Pancreas (tissue), 10 donors: ENCODE measurements at places on chromosomes 1 and 21. TPM values are rescaled to one million over a fixed set of nuclear protein-coding genes. Genes with fewer than 3 reads are reported as not detected.

- H3K27ac ChIP-seq, result no peak overlapping the region
- no peaks in the 10 kb centered on the region for H3K36me3 ChIP-seq
- no peak overlapping the region for H3K4me3 ChIP-seq
- no peak for DNase-seq
- H3K4me1 ChIP-seq, result no peaks in the 10 kb centered on the region
These were observed 218.0 kb downstream of the GRIK3 start for GRCh38 chr1:36816348-36816747.

DNA sequence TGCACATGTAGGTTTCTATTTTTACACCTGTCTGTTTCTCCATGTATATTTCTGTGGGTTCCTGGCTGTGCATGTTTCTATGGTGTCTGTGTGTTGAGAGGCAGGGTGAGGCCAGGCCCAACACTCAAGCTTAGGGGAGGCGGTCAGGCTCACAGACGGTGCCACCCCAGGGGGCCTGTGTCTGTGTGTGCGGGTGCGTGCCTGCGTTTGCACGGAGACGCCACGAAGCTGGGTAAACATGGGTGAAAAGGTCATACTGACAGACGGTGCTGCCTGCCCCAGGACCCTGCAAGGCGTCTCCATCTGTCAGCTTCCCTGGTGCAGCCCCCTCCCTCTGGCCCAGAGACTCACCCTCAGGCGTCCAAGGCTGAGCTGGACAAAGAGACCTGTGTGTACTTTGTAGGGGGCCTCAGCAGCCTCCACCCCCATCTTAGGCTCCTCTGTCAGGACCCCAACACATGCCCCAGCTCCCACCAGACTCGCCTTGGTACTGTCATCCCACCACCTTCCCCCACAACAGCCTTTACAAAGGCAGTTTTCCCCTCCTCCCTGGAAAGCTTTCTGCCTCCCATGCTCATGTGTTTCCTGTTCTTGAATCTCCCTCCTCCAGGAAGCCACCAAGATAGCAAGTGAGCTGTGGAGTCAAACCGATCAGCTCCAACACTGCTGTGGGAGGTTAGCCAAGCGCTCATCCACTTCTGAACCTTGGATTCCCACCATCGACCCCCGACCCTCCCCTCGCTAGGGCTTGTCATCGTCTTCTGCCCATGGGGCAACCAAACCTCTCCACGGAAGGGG lies 34.1 kb downstream of the PTPRF start:
- H3K27ac ChIP-seq, result no peak overlapping the region
- H3K4me1 ChIP-seq, result peaks cover 14% of the 10 kb centered on the region
- H3K27me3 ChIP-seq, result no peaks in the 10 kb centered on the region
- no peak for DNase-seq
- no peaks in the 10 kb centered on the region for H3K36me3 ChIP-seq
- H3K4me3 ChIP-seq, result peak overlapping the region; percentile 49

GRCh38 chr1:224175617-224176016 lies 7.4 kb upstream of the DEGS1 start:
- H3K4me1 ChIP-seq, result no peaks in the 10 kb centered on the region
- DNase-seq, result no peak
- H3K27me3 ChIP-seq, result no peaks in the 10 kb centered on the region
- no peaks in the 10 kb centered on the region for H3K36me3 ChIP-seq
- no peak overlapping the region for H3K4me3 ChIP-seq

DNA sequence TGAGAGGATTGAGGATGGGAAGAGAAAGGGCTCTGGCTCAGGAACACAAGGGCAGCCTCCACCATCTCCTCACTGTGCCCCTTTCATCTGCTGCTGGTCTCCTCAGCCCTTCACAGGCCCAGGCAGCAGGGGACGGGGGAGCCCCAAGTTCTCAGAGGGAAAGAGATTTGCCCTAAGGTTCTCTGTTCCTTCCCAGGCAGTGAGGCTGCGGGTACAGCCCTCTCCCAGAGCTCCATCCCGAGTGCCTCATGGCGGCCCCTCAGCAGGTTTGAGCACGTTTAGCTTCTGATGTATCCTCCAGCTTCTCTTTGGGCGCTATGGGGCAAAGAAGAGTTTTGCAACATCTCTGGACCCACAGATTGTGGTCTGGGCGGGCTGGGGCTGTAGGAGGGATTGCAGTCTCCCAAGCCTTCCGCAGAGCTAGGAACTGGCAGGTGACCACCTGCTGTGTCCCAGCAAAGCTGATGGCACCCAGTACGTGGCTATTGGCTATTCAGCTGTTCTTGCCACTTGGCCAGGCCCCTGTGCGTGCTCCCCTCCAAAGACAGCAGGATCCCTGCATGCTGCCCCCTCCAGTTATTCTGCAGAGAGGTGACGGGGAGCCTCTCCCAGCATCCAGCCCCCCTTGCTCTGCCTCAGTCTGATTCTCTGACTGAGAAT lies 10.1 kb downstream of the DISP3 start:
- no peak overlapping the region for H3K27ac ChIP-seq
- DNase-seq, result no peak
- no peaks in the 10 kb centered on the region for H3K27me3 ChIP-seq
- H3K4me3 ChIP-seq, result no peak overlapping the region

The FAM177B gene
- not detected for total RNA-seq

The MCOLN2 gene
- total RNA-seq, result 0.47 TPM

The MPL gene
- 0.43 TPM for total RNA-seq

The SMCP gene
- total RNA-seq, result not detected
